ENCODE measurements at places on chromosomes 5 and 9.

DNA sequence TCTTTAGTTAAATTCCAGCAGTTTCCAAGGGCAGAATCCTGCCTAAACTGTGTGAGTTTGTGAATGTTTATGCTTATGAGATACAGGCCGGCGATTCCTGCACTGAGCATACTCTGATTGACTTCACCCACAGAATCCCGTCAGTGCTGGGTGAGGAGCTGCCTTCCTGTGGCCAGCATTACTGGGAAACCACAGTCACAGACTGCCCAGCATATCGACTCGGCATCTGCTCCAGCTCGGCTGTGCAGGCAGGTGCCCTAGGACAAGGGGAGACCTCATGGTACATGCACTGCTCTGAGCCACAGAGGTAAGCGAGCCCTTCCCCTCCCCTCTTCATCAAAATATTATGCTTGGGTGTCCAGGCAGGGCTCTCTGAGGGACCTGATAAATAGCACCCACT, 103.7 kb downstream of the CMYA5 start:
- DNase-seq = no peak

DNA sequence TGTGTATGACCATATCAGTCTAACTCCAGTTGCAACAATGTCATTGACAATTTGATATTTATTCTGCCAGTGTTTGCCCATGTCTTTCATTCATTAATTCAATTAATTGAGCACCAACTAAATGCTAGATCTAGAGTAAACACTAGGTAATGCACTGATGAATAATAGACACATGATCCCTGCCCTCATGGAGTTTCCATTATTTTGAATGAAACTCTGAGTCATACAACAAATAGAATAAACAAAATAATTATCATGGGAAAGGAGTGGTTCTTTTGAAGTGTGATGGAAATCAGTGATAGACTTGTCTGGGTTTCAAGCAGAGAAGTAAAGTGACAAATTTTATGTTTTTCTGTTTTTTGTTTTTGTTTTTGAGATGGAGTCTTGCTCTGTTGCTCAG, 4.6 kb downstream of the ARHGEF37 start:
- DNase-seq = no peak

- no peak for DNase-seq
These were observed 83.7 kb downstream of the MYO10 start for GRCh38 chr5:16852251-16853005.

- DNase-seq = no peak
These were observed 218.5 kb upstream of the CDH12 start for GRCh38 chr5:23071682-23072081.

DNA sequence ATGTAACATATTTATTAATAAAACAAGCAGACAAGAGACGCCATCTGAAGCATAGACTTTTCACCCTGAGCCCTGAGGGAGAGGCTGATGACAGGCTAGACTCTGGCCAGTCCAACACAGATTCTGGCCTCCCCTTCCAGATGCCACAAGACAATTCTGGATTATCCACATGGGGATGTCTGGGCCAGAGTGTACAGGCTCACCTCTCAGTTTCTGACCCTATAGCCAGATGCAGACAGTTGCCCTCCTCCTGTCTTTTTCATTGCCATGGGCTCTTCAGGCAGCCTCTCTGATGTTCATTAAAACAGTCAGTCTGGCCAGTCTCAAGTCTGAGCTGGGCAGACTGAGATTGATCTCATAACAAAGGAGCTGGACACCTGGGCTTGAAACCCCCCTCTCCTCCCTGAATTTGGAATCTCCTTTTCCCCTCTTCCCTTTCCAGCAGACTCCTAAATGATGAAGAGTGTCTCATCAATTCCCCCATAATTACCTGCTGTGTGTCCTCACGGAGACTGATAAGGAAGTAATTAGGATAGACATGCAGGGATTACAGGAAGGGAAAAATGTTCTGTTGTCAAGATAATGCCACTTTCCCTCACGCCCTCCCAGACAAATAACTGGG, 89.6 kb downstream of the ASTN2 start:
- no peak for DNase-seq
